Activated T-helper 2 cell treated with anti-CD3 and anti-CD28 coated beads, Interferon-gamma antibody, Interleukin-2, Interleukin-4, amounts not matched to agents 10 μg/mL and 5 μg/mL and 100 μg/mL, durations not matched to agents 14 hours and 24 hours and 36 hours (primary cell): ENCODE measurements at places on chromosomes 6 and 20. TPM values are rescaled to one million over a fixed set of nuclear protein-coding genes. Genes with fewer than 3 reads are reported as not detected.

GRCh38 chr6:42021847-42022754, 28.2 kb upstream of the TAF8 start:
- peak overlapping the region; percentile 64 for H3K4me3 ChIP-seq
- peaks cover 58% of the 10 kb centered on the region for H3K4me1 ChIP-seq
- H3K27me3 ChIP-seq: no peaks in the 10 kb centered on the region
- DNase-seq: peak; percentile 68
- H3K27ac ChIP-seq: peak overlapping the region; percentile 96

DNA sequence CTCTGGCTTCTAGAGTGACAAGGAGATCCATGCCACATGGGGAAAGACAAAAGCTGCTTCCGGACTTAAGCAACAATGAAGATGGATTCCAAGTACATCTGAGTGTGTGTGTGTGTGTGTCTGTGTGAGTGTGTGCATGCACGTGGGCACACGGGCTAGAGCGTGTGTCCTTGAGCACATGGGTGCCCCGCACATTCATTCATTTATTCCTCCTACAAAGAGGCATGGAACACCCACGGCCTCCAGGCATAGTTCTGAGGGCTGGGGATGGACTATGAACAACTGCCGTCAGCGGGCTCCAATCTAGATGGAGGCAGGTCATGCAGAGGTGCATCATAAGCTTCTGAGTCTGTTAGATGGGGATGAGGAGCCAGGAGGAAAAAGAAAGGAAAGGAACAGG, 49.1 kb downstream of the GRM4 start:
- no peak overlapping the region for H3K27ac ChIP-seq
- DNase-seq: no peak
- H3K36me3 ChIP-seq: no peaks in the 10 kb centered on the region
- no peak overlapping the region for H3K4me3 ChIP-seq

Gene SNAP91
- total RNA-seq: not detected in 2 replicates

Gene GABRR2
- 0.34 and 0.78 TPM in 2 replicates for total RNA-seq

- H3K4me3 ChIP-seq: no peak overlapping the region
- no peaks in the 10 kb centered on the region for H3K27me3 ChIP-seq
- no peaks in the 10 kb centered on the region for H3K4me1 ChIP-seq
- no peak overlapping the region for H3K27ac ChIP-seq
- no peaks in the 10 kb centered on the region for H3K36me3 ChIP-seq
These were observed 75.8 kb downstream of the CDH22 start for GRCh38 chr20:46232539-46232938.

GRCh38 chr20:3135507-3136070, 24.1 kb downstream of the FASTKD5 start:
- peaks cover 4% of the 10 kb centered on the region for H3K4me1 ChIP-seq
- H3K27me3 ChIP-seq: no peaks in the 10 kb centered on the region
- no peak overlapping the region for H3K27ac ChIP-seq
- peaks cover 13% of the 10 kb centered on the region for H3K36me3 ChIP-seq

Gene PSORS1C2
- not detected in 2 replicates for total RNA-seq

GRCh38 chr20:55390791-55391190, 614.5 kb downstream of the CBLN4 start:
- no peaks in the 10 kb centered on the region for H3K4me1 ChIP-seq
- H3K27ac ChIP-seq: no peak overlapping the region
- no peak for DNase-seq
- no peaks in the 10 kb centered on the region for H3K36me3 ChIP-seq
- H3K4me3 ChIP-seq: no peak overlapping the region
- no peaks in the 10 kb centered on the region for H3K27me3 ChIP-seq

DNA sequence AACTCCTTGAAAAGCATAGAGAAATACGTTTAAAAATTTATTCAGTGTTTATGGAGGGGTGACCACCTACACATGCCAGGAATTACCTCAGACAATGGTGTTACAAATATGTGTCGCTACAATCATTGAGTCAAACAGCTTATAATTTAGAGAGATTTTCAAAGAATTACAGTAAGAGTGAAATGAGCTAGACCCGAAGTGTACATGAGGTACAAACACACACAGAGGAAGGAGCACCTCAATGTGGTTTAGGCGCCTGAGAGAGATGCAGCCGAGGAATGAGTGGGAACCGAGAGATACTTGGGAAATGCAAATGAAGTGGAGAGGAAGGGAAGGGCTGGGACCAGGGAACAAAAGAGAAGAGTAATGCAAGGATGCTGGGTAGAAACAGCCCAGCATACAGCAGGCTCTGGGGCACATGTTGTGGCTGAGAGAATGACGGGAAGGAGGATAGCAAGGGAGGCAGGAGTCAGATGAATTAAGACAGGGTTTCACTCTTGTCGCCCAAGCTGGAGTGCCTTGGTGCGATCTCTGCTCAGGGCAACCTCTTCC, 15.5 kb downstream of the EEF1E1 start:
- no peak overlapping the region for H3K4me3 ChIP-seq
- H3K36me3 ChIP-seq: peaks cover 78% of the 10 kb centered on the region
- no peaks in the 10 kb centered on the region for H3K27me3 ChIP-seq
- peak overlapping the region; percentile 13 for H3K27ac ChIP-seq
- H3K4me1 ChIP-seq: peaks cover 25% of the 10 kb centered on the region

Gene ZNFX1
- total RNA-seq: 49.3 and 51.0 TPM in 2 replicates

DNA sequence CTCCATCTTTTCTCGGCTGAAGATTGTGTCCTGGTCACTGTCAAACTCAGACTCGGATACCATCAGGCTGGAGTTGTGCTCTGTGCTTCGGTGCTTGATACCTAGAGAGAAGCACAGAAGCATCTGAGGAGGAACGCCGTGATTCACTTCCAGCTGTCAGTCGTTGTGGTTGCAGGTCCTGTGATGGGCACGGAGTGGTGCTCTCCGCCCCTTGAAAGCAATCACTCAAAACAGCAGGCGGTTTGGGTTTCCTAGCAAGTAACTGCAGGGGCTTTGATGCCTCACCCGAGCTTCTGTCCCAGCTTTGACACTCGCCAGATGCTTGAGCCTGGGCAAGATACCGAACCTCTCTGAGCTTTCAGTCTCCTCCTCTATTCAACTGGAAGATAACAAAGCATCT, 52.5 kb downstream of the ALDH5A1 start:
- no peak overlapping the region for H3K4me3 ChIP-seq
- H3K4me1 ChIP-seq: peaks cover 8% of the 10 kb centered on the region
- DNase-seq: peak; percentile 16
- H3K27me3 ChIP-seq: peaks cover 10% of the 10 kb centered on the region
- H3K36me3 ChIP-seq: no peaks in the 10 kb centered on the region

Gene GPLD1
- 0.39 and 0.48 TPM in 2 replicates for total RNA-seq

DNA sequence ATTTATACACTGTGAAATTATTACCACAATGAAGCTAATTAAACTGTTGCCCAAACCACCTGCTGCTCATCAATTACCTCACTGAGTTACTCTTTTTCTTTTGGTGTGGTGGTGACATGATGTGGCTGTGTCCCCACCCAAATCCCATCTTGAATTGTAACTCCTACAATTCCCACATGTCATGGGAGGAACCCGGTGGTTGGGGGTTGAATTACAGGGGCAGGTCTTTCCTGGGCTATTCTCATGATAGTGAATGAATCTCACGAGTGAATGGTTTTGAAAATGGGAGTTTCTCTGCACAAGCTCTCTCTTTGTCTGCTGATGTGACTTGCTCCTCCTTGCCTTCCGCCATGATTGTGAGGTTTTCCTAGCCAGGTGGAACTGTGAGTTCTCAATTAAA, 145.0 kb downstream of the LRRC1 start:
- no peak overlapping the region for H3K4me3 ChIP-seq
- H3K36me3 ChIP-seq: no peaks in the 10 kb centered on the region
- H3K27ac ChIP-seq: no peak overlapping the region

GRCh38 chr6:36289281-36289878, 19.5 kb downstream of the PNPLA1 start:
- DNase-seq: no peak
- no peaks in the 10 kb centered on the region for H3K36me3 ChIP-seq
- no peak overlapping the region for H3K4me3 ChIP-seq
- H3K4me1 ChIP-seq: peaks cover 11% of the 10 kb centered on the region
- peaks cover 19% of the 10 kb centered on the region for H3K27me3 ChIP-seq

GRCh38 chr6:156718647-156719394, 58.4 kb upstream of the ARID1B start:
- H3K4me1 ChIP-seq: peaks cover 11% of the 10 kb centered on the region
- peaks cover 17% of the 10 kb centered on the region for H3K27me3 ChIP-seq
- no peak for DNase-seq
- no peaks in the 10 kb centered on the region for H3K36me3 ChIP-seq

DNA sequence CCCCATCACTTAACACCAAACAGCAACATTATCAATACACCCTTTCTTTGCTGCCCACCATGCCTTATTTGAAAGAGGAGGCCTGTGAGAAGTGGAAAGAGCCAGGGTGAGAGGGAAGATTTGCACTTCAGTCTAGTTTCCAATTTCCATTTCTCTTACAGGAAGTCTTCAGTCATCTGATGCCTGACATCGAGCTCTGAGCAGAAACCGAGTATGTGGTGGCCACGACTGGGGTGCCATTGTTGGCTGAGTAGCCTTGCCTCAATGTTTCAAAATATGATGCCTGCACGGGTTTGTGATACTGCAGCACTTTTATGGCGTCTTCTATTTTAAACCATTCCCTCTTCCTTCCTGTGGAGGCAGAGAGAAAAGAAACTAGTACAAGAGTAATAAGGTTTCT, 39.8 kb upstream of the SMIM29 start:
- no peaks in the 10 kb centered on the region for H3K27me3 ChIP-seq
- DNase-seq: peak; percentile 16
- peak overlapping the region; percentile 68 for H3K27ac ChIP-seq
- peak overlapping the region; percentile 21 for H3K4me3 ChIP-seq
